GOT3 (cell line): ENCODE measurements at places on chromosomes 5 and 9.

- no peak for DNase-seq
These were observed 13.4 kb upstream of the PCSK5 start for GRCh38 chr9:75876999-75877640.

- DNase-seq: no peak
These were observed 5.4 kb downstream of the SLF1 start for GRCh38 chr5:94623877-94624276.

- DNase-seq: no peak
These were observed 1.6 kb downstream of the LMX1B start for GRCh38 chr9:126615245-126615790.

GRCh38 chr5:142531977-142532780 is 153.7 kb downstream of the FGF1 start:
- no peak for DNase-seq

GRCh38 chr5:132342291-132343180 is 27.0 kb upstream of the SLC22A5 start:
- no peak for DNase-seq
